Daoy (cell line): ENCODE measurements at places on chromosomes 6 and 20. TPM values are rescaled to one million over a fixed set of nuclear protein-coding genes. Genes with fewer than 3 reads are reported as not detected.
A peak's percentile ranks its signal among the peaks of the same experiment; 100 is the strongest.

- no peak for DNase-seq
Observed at GRCh38 chr20:59374261-59374660, 73.8 kb downstream of the EDN3 start.

DNA sequence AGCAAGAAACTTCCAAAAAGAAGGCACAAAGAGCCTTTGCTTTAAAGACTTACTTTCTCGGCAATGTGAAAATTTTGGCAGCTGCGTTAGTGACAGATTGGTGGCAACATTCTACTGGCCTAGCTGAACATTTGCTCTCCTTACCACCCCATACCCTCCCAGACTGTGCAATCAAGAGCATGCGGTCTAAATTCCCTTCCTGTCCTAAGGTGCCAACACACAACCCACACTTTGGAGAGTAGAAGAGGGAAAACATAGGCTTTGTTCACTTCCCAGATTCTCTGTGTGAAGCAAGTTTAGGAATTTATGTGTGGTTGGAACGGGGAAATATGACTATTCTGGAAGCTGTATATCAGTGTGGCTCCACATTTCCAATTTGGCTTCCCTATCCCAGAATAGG lies 29.8 kb upstream of the NEDD9 start:
- no peak for DNase-seq

- peak; percentile 65 for DNase-seq
Observed at GRCh38 chr6:22642254-22642653, 72.9 kb downstream of the HDGFL1 start.

DNA sequence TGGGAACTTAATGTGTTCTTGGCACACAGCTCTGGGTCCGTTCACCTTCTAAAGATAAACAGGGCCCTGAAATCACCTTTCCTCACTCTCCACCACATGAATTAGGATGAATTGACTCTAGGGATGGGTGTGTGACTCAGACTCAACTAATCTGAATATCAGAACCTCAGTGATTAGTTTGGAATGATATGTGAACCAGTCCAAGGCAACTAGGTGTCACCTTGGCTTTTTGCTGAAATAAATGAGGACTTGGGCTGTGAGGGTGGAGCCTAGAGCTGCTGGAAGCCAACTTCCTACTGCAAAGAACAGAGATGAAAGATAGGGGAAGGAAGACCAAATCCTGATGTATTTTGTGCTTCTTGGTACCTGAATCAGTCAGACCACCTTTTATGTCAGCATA lies 132.0 kb upstream of the RNF24 start:
- DNase-seq, result no peak

DNA sequence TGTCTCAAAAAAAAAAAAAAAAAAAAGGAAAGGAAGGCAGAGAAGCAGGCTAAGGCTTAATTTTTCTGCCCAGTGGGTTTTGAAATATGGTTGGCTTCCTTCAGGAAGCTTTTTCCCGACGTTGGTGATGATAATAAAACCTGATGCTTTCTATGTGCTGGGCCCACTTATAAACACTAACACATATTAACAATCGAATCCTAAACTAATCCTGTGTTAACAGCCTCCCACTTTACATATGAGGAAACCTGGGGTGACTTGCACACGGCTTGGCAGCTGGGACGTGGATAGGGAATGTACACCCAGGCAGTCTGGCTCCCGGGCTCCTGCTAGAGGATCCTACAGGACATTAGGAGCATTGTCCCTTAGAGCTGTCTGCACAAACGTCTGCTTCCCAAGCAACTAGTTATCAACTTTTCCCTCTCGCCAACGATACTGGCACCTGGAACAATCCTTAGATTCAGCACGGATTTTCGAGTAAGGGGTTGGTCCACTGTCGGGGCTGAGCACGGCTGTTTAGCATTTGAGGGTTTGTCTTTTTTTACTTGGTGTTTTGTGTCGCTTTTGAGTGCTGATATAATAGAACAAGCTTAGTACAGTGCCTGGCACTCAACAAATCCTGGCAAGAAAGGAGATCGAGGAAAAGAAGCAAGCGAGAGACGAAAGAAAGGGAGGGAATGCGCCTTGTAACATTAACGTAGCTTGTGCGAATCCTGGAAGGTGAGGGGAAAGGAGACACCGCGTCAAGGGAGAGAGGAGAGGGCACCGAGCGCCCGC lies 622 bp upstream of the KIZ start:
- peak; percentile 41 for DNase-seq

- DNase-seq, result no peak
Observed at GRCh38 chr20:34403908-34404307, 40.8 kb downstream of the ITCH start.

- no peak for DNase-seq
Observed at GRCh38 chr6:155077331-155077730, 82.2 kb downstream of the TIAM2 start.

DNA sequence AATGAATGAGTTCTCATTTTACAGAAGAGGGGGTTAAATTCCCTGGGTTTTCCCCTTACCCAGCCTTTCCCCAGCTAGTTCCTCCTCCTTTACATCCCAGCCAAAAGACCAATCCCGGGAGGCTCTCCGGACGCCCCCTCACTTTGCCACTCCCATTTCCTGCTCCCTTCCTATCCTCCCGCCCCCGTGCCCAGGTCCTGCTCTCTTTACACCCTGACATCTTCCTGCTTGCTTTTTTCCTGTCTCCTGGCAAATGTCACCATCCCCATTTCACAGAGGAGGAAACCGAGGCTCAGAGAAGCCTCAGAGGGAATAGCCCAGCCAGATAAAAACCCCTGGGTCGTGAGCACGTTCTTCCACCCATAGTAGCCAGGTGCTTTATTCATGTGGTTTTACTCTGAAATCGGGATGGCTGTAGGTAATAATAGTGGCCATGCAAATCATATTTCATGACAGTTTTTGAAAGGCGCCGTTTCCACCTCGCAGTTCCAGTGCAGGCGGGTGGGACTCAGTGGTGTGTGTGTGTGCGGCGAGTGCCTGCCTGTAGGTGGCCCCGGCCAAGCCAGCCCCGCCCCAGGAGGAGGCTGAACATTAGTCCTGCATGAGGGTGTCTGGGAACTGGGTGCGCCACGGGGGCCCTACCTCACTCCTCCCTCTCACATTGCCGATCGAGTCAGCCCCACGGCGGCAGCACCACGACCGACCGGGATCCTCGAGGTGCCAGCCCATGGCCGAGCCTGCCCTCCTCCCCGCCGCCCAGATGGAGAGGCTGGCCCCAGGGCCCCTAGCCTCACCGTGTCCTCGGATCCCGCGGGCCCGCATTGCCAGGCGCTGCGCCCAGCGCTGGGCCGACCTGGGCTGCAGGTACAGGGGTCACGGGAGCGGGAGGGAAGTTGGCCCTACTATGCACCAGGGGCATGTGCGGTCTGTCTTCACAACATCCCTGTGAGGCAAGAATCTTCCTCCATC lies at the start of gene ARHGAP40:
ARHGAP40 (plus strand) TSS at position 594 of the 969 bp plus-strand sequence.
- DNase-seq, result peak; percentile 58

DNA sequence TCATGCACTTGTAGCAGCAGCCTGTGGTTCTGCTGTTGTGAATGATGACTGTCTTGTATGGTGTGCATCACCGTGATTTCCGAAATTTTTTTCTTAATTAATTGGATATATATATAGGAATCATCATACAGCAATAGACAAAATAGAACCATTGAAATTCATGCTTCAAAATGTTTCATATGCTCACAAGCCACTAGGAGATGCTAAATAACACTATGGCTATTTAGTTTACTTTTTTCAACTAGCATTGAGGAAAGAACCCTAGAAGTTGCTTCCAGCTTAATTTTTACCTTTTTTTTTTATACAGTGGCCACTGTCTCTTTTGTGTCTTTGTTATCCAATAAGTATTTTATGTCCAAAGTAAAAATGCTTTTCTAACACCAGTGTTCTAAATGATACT lies 485.4 kb downstream of the CDKAL1 start:
- DNase-seq, result no peak

DNA sequence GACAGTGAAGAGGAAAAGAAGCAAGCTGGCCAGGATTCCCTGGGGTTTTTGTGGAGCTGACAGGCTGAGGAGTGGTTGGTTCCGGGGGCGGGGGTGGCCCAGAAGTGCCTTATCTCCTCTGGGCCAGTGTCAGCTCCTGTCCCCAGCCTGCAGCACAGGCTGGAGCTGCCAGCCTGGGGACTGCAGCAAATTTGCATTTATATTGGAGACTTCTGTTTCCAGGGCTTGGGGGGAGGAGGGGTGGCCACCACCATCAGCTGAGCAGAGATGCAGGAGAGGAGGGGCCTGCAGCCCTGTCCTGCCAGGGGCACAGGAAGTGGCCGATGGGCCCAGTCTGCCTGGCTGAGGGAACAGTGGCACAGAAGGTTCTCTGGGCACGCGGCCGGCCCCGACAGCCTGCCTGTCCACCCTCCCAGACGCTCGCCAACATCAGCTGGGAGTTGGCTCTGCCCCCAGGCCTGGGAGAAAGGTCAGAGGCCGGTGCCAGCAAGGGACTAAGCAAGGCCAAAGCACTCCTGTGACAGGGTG lies 24.3 kb upstream of the SCRT2 start:
- DNase-seq, result no peak

GRCh38 chr6:152209211-152209610 lies 401.7 kb downstream of the ESR1 start:
- DNase-seq, result no peak

DNA sequence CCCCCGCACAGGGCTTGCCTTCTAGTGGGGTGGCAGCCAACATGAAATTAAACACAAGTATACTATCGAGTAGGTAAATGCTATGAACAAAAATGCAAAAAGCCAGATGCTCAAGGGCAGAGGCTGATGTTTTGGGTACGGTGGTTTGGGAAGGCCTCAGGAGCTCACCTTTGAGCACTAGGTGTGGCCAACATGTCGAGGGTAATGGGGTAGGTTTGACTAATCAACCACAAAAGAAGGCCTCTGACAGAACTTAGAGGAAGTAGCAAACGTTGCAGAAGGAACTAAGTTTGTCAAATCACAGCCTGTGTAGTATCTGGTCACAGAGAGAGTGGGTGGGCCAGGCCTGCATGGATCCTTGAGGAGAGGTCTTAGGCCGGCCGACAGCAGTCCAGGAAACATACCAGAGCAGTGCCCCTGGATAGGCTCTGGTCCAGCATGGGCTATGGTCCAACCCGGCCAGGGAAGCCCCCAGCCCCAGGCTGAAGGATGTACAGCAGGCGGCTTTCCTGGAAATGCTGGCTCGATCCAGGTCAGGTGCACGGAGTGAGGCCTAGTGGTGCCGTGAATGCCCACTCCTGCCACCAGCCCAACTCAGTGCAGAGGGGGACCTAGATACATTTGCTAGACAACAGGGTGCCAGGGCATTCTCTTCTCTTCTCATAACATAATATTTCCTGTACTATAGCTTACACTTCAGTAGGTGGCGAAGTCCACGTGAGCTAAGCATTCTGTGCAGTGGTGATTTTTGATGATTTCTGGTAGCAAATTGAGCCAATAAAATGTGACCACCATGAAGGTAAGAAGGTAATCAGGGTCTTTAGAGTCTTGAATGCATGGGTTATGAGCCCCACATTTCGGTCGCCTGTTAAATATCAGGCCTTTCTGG lies 56.3 kb upstream of the CD93 start:
- no peak for DNase-seq

- DNase-seq, result peak; percentile 72
Observed at GRCh38 chr6:21593927-21594415, 420 bp downstream of the SOX4 start.

- DNase-seq, result no peak
Observed at GRCh38 chr6:153405931-153406330, 274.8 kb upstream of the RGS17 start.

GRCh38 chr20:48492715-48493070 lies 335.1 kb downstream of the PREX1 start:
- DNase-seq, result no peak

GRCh38 chr6:137743493-137743892 lies 123.6 kb upstream of the TNFAIP3 start:
- DNase-seq, result peak; percentile 34

DNA sequence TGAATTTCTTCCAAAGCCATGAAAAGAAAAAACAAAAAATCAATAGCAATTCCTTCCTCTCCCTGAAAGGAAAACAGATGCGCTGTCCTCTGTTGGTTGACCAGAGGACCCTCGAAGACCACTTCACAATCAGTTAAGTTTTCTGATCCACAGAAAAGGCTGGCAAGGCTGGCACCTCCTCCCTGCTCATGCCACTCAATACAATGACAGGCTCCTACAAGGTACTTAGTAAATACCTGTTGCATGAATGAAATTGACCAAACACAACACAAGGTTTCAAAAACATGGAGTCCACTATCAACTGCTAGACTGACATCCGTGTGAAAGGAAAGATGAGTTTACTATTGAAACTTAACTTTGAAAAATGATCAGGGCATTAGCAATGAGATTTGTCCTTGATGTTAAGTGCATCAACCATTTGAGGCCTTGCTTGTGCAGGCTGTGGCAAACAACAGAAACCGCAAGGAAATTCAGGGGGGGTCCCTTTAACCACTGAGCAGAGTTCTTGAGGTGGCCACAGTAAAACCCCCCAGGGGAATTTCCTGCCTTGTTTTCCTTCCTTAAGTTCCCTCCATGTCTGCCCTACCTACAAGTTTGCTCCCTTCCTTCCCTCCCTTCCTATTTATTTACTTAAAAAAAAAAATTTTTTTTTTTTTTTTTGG lies 27.9 kb upstream of the RTF2 start:
- peak; percentile 33 for DNase-seq

DNA sequence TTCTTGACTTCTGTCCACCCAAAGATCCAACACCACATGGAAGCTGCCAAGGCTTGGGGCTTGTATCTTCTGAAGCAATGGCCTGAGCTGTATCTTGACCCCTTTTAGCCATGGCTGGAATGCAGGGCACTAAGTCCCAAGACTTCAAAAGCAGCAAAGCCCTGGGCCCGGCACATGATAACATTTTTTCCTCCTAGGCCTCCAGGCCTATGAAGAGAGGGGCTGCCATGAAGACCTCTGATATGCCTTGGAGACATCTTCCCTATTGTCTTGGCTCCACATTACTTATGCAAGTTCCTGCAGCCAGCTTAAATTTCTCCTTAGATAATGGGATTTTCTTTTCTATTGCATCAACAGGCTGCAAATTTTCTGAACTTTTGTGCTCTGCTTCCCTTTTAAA lies 1252.6 kb upstream of the CITED2 start:
- DNase-seq, result no peak

DNA sequence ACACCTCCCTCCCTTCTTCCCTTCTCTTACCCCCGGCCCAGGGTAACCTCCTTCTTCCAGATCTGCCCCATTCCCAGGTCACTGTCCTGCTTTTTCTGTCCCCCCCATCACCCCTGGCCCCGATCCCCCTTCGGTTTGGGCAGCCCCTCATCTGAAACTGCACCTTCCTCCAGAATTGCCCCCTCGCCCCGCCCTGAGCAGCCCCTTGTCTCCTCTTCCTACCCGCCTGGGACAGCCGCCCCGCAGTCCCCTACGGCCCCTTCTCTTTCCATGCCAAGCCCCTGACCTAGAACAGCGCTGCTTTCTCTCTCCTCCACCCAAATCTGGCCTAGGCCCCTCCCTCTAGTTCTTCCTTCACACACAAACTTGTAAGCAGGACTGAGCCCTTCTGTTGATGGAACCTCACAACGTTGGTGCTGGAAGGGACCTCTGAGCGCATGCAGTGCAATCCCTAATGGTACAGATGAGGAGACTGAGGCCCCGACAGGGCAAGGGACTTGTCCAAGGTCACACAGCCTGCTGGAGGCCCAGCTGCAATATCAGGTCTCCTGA lies 630 bp downstream of the PPP2R5D start:
- no peak for DNase-seq

- DNase-seq, result peak; percentile 84
Observed at GRCh38 chr6:85449388-85449817, 480 bp upstream of the NT5E start.

Gene OR12D3
- not detected in 2 replicates for total RNA-seq

Gene TRDN
- total RNA-seq, result 0.06 TPM in 1 of 2 replicates, not detected in the other

Gene ALDH5A1
- 2.1 and 3.4 TPM in 2 replicates for total RNA-seq

Gene CALHM6
- 6.0 and 11.7 TPM in 2 replicates for total RNA-seq

Gene ASIP
- not detected in 2 replicates for total RNA-seq
